MM.1S (cell line): ENCODE measurements at places on chromosomes 2 and 18.

DNA sequence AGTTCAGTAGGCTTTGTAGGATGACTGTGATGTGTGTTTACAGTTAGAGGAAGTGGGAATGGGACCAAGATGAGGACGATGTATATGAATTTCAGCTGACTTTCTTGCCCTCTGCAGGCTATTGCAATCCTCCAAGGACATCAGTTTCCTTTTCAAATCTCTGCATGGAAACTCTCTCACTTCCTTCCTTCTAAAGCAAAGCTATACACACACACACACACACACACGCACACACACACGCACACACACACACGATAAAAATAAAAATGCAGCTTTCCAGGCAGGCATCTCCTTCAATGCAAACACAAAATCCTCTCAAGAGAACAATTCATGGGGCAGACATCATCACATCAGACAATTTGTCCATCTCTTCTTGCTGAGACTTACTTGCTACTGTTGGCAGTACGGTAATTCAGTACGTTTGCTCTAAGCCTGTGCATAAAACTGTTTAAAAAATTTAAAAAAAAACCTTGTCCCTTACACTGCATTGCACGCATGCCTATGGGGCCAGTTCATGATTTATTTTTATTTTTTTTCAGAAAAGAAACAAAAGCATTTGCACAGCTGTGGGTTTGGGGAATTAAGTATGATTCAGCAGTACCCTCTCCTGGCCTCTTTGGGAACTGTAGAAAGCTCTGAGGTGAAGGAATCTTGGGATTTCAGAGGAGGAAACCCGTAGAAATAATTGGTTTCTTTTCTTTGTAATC, 27.1 kb upstream of the ICOS start:
- peak; percentile 59 for DNase-seq

- no peak for DNase-seq
Measured at GRCh38 chr2:172287605-172288315, 139.6 kb upstream of the ITGA6 start.

GRCh38 chr2:158729873-158730620, 65.1 kb upstream of the DAPL1 start:
- DNase-seq, result no peak

DNA sequence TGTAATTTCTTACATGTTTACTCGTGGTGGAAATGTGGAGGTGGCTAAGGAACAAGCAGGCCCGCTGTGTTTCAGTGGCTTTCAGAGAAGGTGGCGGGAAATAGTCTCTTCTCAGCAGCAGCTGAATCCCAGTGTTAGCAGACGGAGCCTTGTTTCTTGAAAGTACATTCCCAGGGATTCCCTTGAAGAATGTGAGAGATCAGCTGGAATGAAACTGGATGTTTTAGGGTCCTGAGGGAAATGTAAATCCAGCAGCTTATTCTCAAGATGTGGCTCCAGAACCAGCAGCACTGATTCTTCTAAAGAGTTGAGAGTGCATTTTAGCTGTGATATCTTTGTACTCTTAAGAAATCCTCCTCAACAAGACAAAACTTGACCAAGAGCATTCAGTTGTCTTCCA, 59.1 kb downstream of the CDC42EP3 start:
- no peak for DNase-seq

GRCh38 chr2:220959391-220959802, 612.7 kb downstream of the EPHA4 start:
- DNase-seq, result no peak

GRCh38 chr18:73758446-73758845, 389.2 kb downstream of the FBXO15 start:
- DNase-seq, result no peak

- DNase-seq, result no peak
Measured at GRCh38 chr2:237663517-237664110, 36.2 kb downstream of the LRRFIP1 start.

DNA sequence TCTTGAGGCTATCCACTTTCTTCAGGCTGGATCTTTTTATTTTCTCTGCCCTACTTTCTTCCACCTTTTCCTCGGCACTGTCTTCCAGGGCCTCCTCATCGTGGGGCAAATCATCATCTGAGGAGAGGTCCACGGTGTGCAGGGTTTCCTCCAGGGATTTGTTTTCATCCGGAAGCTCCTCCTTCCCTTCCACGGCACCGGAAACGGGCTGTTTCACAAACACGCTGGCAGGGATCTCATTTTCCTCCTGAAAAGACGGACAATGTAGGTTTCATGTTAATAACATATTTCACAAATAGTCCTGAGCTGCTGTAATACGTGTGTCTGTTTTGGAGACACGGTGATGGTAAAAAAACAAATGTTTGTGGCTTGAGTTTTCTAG, 10.4 kb downstream of the CAVIN2 start:
- DNase-seq, result no peak

DNA sequence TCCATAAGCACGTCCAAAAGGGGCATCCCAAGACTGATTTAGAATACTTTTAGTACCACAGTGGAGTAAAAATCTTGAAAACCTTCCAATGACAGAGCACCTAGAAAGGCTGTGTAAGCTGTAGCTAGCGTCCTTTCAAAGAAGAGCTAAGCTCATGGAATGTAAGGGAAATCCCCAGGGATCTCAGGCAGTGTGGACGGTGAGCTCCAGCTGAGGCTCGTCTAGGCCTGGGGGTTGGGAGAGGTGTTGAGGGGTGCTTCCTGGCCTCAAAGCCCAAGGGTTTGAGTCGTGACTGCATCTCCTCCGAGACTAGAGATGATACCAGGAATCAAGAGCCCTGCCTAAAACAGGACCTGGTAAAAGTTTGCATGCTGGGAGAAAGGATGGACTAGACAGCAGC, 7.6 kb downstream of the CTIF start:
- no peak for DNase-seq

DNA sequence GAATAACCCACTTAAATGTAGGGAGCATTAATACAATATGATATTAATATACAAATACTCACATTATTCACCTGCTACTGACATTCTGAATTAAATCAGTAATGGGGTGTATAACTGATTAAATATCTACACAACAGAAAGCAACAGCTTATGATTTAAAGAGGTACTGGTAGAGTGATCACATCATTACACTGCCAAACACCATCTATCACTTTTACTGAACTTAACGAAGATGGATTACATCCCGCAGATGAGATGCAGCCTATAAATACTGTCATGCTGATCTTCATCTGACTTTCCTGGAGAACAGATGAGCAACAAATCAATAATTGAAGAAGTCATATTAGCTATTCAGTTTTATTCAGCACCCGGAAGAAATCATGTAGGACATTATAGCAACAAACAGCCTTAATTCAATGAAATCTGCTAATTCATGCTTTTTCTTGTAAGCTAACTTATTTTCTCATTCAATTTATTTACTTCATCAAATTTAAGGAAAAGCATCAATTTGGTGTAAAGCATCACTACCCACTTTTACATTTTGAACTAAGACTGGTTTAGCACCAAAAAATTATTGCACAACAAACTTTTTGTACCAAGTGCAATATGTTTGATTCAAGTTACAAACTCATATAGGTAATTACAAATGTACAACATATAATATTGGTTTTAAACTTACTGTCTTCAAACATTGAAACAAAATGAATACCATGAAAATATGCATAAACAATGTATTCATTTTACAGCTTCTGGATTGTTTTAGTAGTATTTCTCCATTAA, 1509.0 kb downstream of the LRP1B start:
- no peak for DNase-seq

GRCh38 chr2:112803691-112804521, 19.6 kb upstream of the IL1A start:
- no peak for DNase-seq

- no peak for DNase-seq
Measured at GRCh38 chr2:26687801-26688200, 4.7 kb upstream of the KCNK3 start.

- DNase-seq, result no peak
Measured at GRCh38 chr2:98093146-98093545, 6.2 kb downstream of the VWA3B start.

DNA sequence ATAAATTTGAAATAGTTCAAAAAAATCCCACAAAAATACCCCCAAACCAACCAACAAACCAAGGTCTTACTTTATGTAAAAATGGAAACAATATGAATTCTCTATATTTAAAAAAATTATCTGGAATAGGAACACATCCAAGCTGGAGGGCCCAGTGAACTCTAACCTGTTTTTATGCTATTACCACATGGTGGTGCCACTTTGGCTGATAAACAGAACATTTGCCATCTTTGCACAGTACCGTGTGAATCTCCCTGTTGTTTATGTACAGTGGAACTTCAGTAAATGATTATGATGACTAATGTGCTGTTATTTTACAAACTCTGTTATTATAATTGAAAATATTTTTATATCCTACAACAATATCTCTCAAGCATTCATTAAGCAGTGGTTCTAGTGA, 145.3 kb upstream of the SMAD7 start:
- DNase-seq, result no peak

- no peak for DNase-seq
Measured at GRCh38 chr18:9474108-9474982, 968 bp upstream of the RALBP1 start.

GRCh38 chr18:57603871-57604270, 17.4 kb upstream of the FECH start:
- DNase-seq, result no peak

GRCh38 chr2:42359304-42359964, 1.6 kb downstream of the COX7A2L start:
- DNase-seq, result peak; percentile 35

DNA sequence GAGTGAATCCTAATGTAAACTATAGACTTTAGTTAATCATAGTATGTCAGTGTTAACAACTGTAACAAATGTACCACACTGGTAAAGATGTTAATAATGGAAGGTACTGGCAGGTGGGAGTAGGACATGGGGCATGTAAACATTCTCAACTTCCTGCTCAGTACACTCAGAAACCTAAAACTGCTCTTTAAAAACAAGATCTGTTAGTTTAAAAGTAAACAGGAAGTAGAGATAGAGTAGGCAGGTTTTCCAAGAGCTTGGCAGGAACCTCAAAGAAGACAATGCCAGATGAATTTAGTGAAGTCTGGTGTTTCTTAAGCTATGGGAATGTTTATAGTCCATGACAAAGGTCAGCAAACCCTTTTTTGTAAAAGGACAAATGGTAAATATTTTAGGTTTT, 46.6 kb downstream of the CCDC138 start:
- DNase-seq, result no peak

DNA sequence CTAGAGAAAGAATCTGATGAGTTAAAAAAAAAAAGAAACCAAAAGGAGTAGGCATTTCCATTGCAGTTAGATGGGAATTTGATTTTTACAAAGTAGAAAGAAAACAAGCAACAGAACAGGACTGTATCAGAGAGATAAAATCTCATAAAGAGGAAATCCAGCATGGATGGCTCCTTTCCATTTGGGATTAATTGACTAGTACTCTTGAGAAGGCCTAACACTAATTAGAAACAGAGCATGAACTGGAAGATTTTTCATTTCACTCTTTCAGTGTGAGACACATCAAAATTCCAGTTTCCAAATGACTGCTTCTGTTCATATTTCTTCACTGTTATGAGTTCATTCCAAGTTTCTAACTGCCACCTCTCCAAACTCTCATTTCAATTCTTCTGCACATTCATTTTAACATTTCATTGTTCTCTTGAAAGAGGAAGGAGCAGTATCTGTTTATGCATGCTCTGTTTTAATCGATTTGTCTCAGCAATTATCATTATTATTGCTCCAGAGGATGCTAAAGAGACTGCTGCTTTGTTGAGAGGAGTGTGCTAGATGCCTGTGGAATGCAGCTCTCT, 108.8 kb upstream of the PIEZO2 start:
- no peak for DNase-seq

DNA sequence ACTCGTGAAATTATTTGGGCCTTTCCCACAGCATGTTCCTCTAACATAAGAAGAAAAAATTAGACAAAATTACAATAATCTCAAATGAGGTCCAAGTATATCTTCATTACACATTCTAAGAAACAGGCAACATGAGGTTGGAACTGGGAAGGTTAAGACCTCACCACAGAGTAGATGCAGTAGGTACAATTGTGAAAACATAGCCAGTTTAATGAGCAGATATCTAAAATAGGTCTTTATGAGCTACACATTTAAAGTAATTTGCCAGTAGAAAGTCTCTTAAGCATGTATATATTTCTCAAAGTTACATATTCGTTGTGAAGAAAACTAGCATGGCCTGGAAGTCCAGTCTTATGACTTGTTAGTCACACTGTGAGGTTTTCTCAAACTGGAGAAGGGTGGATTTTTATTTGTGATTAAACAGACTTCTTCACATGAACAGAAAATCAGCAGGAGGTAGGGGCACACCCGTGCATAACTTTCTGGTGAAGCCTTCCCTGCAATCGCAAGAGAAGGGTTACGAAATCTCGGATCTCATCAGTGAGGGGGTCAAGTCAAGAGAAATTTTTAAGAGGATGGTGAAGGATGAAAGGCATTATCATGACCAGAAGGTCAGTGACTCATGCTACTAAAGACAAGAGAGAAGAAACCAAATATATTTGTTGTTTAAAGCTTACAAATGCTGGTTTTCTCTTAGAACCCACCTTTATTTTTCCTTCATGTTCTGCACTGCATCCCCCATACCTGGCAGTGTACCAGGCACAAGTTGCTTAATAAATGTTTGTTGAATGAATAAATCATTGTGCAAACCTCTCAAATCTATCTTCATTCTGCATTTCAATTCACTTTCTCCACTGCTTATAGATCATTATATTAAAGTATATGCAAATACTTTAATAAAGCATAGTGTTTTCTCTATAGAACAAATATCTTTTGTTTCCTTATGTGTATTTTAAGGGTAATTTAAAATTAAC, 5.1 kb upstream of the RAB27B start:
- no peak for DNase-seq

- DNase-seq, result no peak
Measured at GRCh38 chr18:51039138-51040112, 9.4 kb downstream of the SMAD4 start.

DNA sequence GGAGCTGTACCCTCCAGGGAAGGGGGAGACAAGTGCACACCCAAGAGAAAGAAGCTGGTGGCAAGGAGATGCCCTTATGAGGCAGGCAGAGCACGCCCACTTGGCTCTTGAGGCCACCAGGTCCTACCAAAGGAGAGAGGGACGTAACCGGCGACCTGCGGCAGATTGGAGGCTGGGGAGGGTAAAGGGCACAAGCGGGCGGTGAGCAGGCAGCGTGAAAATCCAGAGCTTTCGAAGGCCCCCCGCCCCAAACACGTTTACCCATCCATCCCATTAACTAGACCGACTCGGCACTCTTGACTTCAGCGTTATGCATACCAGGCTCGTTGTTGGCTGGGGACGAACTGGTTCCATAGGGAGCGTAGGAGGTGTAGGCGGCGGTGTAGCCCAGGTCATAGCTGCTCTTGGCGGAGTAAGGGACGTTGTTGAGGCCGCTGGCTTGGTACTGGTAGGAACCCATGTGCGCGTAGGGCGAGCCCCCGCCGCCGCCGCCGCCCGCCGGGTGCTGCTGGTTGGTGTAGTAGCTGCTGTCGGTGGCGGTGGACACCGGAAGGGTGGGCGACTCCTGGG, 794 bp downstream of the DLX2 start:
- DNase-seq, result no peak

- DNase-seq, result no peak
Measured at GRCh38 chr2:13616616-13617015, 899.9 kb downstream of the TRIB2 start.

DNA sequence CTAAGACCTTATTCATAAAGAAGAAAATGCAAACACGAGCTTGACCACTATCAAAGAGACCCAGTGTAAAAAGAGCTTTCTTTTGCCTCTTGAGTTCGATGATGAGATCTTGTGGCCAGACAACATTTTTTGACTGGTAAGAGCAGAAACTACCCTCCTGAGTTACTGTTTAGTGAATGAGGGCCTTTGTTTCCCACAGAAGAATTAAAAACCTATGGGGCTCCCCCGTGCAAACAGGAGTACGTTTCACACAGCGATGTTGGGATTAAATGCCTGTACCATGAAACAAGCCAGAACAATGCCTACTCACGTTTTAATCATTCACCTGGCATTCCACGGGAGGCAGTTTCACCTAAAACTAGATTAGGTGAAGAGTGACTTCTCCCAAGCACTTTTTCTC, 36.0 kb downstream of the MYCN start:
- DNase-seq, result no peak
